ENCODE measurements at places on chromosomes 6 and 20.

GRCh38 chr6:33865478-33866077 lies 61.8 kb upstream of the MLN start:
- no peak for DNase-seq

- DNase-seq, result peak; percentile 83
Observed at GRCh38 chr6:165850434-165851019, 187.5 kb upstream of the PDE10A start.

- DNase-seq, result no peak
Observed at GRCh38 chr6:43801495-43802181, 31.6 kb downstream of the VEGFA start.

- DNase-seq, result no peak
Observed at GRCh38 chr6:118171852-118172251, 264.8 kb downstream of the SLC35F1 start.

DNA sequence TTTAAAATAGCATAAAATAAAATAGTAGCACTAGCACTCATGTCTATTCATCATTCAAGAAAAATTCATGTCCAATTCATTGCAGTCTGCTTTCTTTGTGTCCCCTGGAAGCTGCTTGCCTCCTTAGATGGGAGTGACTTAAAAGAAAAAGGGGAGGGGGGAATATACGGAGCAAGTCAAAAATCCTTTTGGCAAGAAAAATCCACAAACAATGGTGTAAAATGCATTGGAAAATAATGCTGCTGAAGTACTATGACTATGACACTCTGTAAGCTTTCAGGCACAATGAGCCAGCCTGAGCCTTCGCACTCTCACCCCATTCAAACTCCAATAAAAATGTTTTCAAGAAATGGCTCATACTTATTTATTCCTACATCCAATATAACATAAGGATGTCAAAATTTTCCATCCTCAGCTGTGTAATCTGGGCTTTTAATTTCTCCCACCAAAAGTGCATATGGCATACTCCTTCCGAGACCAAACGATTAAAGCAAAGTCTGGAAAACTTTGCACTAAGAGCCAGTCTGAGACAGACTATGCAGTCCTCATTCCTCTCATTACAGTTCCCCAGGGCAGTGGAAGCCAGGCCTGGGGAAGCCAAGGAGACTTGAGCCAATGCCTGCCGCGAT lies 790 bp downstream of the NEDD9 start:
- no peak for DNase-seq

DNA sequence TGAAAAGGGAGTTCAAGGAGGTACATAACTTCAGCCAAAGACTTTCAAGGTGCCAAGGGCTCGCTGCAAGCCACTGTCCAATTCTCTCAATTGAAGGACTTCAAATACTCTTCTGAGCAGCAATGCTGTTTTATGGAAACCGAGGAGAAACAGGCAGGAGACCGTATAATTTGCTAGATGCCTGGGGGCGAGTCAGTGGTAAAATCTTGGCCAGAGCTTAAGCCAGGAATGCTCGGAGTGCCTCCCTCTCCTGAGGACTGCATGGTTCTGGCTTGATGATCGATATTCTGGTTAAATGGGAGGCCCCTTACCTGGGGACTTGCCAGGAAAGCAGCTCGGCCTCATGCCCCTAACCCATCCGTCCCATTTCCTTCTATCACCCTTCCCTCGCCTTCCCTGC lies 35.8 kb upstream of the NOP56 start:
- no peak for DNase-seq

DNA sequence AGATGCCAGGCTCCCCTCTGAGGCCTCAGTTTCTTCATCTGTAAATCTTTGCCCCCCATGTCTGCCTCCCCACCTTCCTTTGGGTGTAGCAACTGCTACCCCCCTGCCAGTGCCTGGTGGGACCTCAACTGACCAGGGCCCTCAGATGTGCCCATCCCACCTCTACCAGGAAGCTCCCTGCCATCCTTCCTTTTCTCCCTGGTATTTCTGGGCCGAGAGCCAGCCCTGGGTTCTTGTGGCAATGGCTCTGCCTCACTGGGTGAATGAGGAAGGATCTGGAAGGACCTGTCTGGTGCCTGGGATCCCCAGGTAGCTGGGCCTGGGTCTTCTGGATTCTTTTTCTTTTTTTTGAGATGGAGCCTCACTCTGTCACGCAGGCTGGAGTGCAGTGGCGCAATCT lies 141.1 kb upstream of the RNF24 start:
- no peak for DNase-seq

DNA sequence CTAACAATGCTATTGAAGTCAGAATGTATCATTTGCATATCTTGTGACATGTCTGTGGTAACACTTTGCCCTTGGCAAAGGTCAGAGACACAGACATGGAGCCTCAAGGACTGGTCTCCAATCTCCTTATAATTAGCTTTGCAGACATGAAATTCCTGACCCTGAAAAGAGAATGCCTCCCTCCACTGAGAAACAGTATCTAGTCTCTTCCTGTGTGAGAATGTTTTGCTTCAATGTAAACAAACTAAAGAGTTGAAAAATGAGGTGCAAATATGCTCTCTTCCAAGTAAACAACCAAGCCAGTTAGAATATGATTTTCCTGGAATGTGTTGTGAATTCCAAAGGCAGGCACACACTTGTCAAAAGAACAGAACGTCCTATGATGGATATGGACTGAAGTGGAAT lies 407.1 kb upstream of the MARCKS start:
- DNase-seq, result no peak

DNA sequence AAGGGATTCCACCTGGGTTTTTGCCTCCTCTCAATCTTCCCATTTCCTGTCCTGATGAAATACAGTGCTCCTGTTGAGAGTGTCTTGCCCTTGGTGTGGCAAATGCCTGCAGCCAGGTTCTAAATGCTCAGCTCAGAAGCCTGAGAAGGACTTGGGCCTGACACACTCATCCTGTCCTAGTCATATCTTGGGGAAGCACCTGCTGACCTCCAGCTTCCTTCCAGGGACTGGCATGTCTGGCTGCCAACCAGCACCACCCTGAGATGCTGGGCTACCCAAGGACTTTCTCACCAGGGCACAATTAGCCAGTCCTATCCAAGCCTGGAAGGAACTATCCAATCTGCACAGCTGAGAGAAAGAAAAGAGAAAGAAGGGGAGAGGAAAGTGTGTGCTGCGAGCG lies 43.4 kb downstream of the LRFN2 start:
- DNase-seq, result no peak

DNA sequence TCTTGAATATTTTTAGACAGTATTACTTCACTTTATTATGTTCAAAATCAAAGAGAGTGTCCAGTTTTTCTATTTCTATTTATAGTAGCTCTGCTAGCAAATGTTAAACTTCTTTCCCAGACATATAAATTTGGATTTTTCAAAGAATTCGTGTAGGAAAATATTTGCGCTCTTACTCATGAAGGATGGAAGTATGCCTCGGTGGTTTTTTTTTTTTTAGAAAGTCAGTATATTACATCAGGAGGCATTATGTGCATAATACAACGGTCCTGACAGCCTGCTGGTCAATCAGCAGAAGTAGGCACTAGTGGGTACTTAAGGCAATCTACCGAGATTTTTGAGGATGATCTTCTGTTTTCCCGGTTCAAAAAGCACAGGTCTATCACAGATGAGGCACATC lies 249.3 kb downstream of the TBX18 start:
- no peak for DNase-seq

DNA sequence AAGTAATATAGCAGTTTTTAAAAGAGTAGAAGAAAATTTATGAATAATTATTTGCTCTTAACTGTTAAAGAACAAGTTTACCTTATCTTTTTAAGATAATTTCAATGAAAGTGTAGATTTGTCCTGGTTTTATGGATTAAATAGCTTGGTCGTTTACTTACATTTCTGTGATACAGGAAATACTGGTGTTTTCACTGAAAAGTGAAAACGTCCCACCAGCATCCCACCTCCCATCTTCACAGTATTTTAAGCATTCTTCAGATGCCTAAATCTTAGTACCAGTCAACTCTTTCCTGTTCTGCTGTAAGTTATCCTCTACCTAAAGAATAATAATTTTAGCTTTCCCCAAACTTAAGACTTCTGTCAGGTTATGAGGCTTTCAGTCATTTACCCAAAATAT lies 5.8 kb downstream of the TAB2 start:
- DNase-seq, result no peak
